Activated naive CD4-positive, alpha-beta T cell (primary cell): ENCODE measurements at places on chromosomes 1 and 21.

- DNase-seq, result no peak
These were observed 154.9 kb upstream of the GREM2 start for GRCh38 chr1:240766831-240767230.

GRCh38 chr1:28582248-28582615 is 9.8 kb upstream of the RAB42 start:
- no peak for DNase-seq

- no peak for DNase-seq
These were observed 10.8 kb downstream of the MCL1 start for GRCh38 chr1:150568594-150568966.

DNA sequence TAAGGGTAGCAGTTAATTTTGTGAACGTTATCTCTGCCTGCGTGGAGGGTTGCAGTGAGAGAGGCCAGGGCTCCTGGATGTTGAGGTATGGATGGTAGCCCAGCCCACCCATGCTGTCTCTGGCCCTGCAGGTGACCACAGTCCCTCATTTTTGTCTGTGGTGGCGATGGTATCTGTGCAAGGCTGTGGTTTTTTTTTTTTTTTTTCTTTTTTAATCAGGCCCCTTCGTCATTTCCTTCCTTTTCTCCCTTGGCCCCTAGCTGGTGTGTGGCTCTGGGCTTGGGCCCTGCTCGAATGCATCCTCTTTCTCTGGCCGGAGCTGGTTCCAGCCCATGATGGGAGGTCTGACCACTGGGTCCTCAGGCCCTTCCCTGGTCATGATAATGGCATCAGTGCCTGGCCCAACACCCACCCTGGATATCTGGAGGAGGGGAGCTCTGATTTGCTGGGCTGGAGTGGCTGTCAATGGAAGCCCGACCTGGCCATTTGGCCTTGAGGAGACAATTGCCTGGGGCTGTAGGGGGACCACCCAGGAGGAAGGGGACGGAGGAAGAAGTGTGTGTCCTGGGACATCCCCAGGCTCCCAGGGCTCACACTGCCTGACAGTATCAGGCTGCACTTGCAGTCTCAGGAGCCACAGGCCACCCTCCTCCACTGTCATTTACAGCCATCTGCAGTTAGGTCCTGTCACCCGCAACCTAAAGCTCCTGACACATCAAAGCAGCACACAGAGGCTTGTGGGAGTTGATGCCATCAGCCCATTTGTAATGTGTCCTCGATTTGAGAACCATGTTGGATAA is 8.1 kb upstream of the RNF187 start:
- no peak for DNase-seq

DNA sequence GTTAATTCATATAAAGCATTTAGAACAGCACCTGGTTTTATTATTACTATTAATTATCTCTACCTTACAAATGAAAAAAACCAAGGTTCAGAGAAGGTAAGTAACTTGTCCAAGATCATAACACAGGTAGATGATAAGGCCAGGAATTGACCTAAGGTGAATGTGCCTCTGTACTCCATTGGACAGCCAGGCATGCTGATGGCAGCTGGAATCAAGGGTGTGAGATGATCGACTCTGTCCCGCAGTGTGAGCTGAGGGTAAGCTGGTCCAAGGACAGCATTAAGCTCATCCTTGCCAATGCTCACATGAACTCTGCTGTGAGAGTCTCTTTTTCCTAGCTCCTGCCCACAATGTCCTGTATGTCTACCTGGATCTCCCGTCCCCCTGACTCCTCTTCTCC is 58.4 kb downstream of the DMAP1 start:
- no peak for DNase-seq

DNA sequence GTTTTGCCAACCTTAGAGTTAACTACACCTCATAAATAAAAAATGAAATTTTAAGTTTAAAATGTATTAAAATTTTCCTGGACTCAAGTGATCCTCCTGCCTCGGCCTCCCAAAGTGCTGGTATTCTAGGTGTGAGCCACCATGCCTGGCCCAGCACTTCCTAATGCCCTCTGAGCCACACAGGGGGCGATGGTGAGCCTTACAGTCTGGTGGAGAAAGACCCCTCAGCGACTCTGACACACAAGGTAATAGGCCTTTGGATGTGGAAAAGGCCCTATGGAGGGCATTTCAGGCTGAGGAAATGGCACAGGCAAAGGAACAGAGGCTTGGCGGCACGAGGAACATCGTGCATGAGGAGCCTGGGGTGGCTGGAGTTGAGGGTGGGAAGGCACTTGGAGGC is 6.7 kb downstream of the CITED4 start:
- DNase-seq, result no peak

DNA sequence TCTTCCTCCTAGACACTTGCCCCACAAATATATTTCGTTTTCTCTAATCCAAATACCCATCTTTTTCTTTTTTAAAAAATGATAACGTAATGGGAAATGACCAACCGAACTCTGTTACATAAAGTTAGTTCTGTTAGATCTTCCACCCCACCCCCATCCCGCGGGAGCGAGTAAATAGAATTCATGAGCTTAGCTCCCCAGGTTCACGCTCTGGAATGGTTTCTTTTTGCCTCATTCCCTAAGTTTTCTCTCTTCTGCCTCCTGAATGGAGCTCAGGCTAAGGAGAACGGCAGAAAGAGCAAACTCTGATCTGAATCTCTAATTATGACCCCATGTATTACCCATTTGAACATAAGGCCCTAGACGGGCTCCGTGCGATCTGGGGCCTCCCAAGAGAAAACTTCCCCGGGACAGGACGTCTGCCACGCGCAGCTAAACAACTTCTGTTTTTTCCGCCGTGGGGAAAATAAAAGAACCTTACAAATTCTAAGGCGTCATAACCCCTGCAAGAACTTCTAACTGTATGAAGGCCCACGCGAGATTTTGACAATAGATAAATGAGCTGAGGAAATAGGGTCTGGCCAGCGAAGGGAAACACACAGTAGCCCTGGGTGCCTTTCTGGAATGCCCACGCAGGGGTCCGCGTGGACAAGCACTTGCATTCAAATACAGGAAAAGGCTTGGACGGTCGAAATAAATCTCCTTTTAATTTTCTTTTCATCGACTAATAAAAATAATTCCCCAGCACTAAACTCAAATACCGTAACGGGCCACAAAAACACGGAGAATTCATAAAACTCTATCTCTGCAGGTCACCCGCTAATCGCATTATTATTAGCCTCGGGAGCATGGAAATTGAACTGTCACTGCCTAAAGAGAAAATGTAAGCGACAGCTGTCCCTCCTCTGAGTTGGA is 2.2 kb downstream of the TBX15 start:
- no peak for DNase-seq

GRCh38 chr1:228289239-228289849 is 81.5 kb downstream of the OBSCN start:
- no peak for DNase-seq

DNA sequence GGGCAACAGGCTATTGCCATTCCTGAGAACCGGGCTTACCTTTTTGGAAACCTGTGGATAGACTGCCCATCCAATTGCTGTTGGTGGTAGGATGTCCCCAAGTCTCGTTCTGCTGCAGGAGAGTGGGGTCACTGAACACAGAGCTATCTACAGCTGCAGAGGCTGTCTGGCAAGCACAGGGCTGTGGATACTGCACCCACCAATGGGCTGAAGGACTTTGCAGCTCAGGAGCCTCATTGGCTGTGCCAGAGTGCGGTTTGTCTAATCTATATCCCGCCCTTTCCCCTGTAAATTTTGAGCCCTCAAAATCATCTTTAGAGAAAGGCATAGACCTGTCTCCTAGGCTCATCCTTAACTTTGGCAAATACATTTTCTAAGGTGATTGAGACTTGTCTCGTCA is 15.3 kb downstream of the RNF187 start:
- DNase-seq, result no peak

- no peak for DNase-seq
These were observed 11.1 kb upstream of the PTPN7 start for GRCh38 chr1:202171292-202172014.

- no peak for DNase-seq
These were observed 487.3 kb upstream of the PTBP2 start for GRCh38 chr1:96234299-96234698.

GRCh38 chr1:61639608-61640336 is 85.2 kb downstream of the TM2D1 start:
- DNase-seq, result no peak

GRCh38 chr1:183783342-183783741 is 21.6 kb upstream of the RGL1 start:
- DNase-seq, result no peak

GRCh38 chr1:150429805-150430204 is 57.4 kb upstream of the TARS2 start:
- no peak for DNase-seq

- DNase-seq, result no peak
These were observed 48.0 kb downstream of the TEX35 start for GRCh38 chr1:178560871-178561376.

GRCh38 chr1:116277840-116278540 is 95.1 kb upstream of the ATP1A1 start:
- no peak for DNase-seq

- no peak for DNase-seq
These were observed 1.1 kb upstream of the POU3F1 start for GRCh38 chr1:38047603-38048141.
